Epithelial cell of esophagus (primary cell): ENCODE measurements at places on chromosomes 7 and 10.

- no peak for DNase-seq
These were observed 143.8 kb downstream of the C7orf25 start for GRCh38 chr7:42768045-42768444.

- DNase-seq, result no peak
These were observed 93.6 kb downstream of the ARHGAP22 start for GRCh38 chr10:48511066-48511874.

DNA sequence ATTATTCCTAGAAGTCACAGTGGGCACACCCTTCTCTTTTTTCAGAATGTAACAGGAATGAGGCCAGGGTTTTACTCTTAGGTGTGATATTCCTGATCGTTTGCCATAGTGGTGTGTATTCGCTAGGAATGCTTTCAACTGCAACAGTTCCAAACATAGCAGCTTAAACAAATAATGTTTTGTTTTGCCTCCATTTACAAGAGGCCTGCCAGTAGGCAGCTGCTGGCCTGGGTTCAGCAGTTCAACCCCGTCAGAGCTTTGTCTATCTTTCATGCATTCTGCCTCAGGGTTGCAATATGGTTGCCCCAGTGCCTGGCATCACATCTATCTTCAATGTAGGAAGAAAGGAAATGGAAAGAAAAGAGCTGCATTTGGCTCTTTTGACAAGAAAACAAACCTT, 21.7 kb upstream of the RET start:
- DNase-seq, result no peak

DNA sequence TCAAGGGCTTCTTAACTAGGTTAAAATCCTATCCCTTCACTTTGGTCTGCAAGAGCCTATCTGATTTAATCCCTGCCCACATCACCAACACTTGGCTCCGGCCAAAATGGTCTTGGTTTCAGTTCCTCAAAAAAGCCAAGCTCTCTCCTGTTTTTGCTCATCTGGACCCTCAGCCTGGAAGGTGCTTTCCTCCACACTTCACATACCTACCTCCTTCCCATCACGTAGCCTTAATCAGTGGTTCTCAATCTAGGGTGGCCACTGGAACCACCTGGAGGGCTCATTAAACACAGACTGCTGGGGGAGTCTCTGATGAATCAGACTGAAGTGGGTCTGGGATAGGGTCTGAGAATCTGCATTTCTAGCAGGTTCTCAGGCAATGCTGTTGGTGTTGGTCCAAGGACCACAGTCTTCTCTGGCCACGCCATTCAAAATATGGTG, 227.0 kb upstream of the AOAH start:
- DNase-seq, result no peak

GRCh38 chr7:17055596-17055995, 173.8 kb upstream of the AGR3 start:
- DNase-seq, result no peak

GRCh38 chr10:132626019-132626760, 88.6 kb downstream of the INPP5A start:
- no peak for DNase-seq

DNA sequence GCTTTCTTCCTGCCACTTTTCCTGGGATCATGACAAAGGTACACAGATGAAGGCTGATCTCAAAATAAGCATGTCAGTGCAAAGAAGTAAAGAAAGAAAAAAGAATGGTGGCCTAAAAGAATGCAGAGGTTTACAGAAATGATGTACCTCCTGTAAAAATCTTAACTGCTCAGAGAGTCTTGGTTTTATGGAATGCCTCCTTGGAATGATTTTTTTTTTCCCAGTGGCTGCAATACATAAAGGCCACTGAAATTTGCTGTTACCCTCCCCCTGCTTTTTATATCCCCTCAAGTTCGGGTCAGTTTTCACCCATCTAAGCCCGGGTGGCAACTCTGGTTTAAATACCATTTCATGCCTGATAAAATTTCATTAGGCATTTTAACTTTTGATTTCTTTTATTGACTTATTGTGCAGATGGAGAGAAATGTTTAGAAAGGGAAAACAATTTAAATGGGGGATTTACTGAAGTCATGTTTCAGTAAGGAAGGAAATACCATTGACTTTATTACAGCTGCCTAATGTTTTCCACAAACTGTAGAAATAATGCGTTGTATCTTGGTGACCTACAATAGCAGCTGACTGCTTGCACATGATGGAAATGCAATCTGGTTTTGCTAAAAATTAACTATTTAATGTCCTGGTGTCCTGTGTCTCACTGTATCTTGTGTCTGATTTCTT, 102.5 kb downstream of the SAMD9 start:
- no peak for DNase-seq

- no peak for DNase-seq
These were observed 53.4 kb downstream of the GLRX3 start for GRCh38 chr10:130189608-130190054.

- no peak for DNase-seq
These were observed 405.2 kb upstream of the AUTS2 start for GRCh38 chr7:69193061-69193460.

DNA sequence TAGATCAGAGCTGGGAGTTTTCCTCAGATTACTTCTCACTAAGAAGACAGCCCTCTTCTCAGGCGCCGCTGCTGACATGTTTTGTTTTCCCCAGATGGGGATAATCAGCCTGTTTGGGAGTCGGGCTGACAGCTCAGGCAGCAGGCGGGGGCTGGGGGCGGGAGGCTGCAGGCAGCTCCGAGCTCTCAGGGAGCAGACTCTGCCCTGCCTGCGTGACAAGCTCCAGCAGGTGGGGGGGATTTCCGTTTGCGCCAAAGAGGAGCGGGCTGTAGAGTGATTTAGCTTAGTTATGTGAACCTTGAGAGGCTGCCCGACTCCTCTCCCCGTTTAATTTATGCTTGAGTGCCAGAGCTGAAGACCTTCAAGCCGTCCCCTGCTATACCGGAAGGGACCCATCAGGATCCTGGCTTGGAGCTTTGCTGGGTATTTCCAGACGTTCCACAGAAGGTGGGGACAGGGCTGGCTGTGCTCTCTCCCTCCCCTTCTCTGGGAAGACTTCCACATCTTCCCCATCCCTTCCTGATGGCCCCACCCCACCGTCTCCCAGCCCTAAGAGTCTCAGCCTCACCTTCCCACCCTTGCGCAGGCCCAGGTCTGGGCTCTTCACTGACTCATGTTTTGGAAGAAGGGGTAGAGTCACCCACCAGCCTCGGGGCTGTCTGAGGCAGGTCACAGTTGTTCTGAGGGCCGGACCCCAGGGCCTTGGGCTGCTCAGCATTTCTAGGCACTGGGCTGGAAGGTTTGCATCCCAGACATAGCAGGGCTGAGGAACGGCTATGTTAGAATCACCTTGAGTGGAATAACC, 24.7 kb upstream of the ADCYAP1R1 start:
- no peak for DNase-seq

GRCh38 chr10:43376828-43377423, 5.5 kb downstream of the FXYD4 start:
- no peak for DNase-seq

DNA sequence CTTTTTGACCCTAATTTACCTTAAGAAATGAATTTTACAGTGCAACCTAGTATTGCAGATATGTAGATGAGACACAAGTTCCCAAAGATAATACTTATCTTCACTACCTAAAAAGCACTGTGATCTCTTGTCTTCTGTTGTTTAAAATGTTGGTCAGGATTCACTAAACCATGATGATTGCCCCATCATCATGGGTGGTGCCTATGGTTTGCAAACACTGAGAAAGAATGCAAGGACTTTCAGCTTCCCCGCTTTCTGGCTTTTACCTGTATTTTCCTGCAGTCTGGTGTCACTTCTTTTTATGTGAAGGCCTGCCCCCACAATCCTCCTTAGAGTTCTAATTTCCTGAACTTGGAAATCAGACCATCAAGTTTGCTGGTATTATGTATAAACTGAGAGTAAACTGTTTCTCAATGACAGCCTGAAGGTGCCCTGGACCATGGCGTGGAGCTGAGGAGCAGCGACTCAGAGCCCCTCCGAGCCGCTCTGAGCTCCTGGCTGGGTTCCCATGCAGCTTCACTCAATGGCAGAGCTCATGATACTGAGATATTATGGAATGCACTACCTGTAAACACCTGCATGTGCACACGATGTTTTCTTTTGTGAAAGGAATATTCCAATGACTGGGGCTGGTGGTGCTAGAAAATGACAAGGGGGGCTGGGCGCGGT, 118.4 kb upstream of the EFCAB10 start:
- no peak for DNase-seq

GRCh38 chr7:155593461-155594162, 47.3 kb upstream of the CNPY1 start:
- DNase-seq, result no peak

DNA sequence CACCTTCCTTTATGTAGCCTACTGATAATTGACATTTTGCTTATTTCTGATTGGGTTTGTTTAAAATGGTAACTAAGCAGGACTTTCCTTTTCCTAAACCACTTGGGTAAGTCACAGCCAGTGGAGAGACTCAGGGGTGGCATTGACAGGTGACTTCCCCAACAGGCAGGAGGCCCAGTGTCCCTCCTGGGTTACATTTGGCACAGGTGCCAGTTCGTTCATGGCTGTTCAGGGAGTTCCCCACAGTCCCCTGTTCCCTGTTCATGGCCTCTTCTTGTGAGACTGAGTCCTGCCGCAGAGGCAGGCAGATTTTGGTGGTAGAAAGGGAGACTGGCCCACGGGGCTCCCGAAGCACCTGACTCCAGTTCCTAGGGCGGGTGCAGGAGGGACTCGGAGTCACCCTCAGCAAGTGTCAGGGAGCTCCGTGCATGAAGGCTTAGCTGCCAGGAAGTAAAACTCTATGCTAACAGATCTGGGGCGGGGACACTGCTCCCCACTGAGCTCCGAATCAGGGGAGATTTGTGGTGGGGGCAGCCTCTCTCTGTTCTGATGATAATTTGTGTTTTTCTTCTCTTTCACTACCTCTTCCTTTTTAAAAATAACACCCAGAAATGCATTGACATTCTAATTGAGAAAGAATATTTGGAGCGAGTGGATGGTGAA, 84.1 kb downstream of the EZH2 start:
- DNase-seq, result no peak

DNA sequence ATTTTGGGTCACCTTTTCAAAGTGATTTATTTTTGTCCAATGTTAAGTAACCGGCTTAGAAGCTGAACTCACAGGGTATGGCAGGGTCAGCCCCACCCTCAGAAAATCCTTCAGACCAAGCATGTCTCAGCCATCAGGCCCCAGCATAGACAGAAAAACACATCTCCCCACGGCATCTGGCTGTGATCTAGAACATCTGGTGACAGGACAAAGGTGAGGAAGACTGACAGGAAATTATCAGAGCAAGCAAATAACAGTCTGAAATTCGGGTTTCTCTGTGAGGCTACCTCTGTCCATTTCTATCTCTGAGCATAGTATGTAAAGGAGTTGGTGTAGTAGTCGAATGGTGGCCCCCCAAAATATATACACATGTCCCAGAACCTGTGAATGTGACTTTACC, 177.0 kb upstream of the C1GALT1 start:
- DNase-seq, result no peak

- DNase-seq, result no peak
These were observed 96.5 kb downstream of the ZFAND4 start for GRCh38 chr10:45575966-45576597.

GRCh38 chr7:150716939-150717338, 526 bp downstream of the GIMAP1 start:
- no peak for DNase-seq
